ENCODE measurements at places on chromosomes 3 and 15.

GRCh38 chr3:62589078-62589477, 215.7 kb upstream of the FEZF2 start:
- H3K4me1 ChIP-seq = no peaks in the 10 kb centered on the region
- no peaks in the 10 kb centered on the region for H3K36me3 ChIP-seq
- H3K4me3 ChIP-seq = no peak overlapping the region
- no peaks in the 10 kb centered on the region for H3K27me3 ChIP-seq
- DNase-seq = no peak
- H3K27ac ChIP-seq = no peak overlapping the region

GRCh38 chr3:109460961-109461360, 123.6 kb upstream of the DPPA4 start:
- H3K27ac ChIP-seq = no peak overlapping the region
- H3K36me3 ChIP-seq = no peaks in the 10 kb centered on the region
- H3K27me3 ChIP-seq = no peaks in the 10 kb centered on the region
- no peak for DNase-seq
- H3K4me3 ChIP-seq = no peak overlapping the region
- H3K4me1 ChIP-seq = no peaks in the 10 kb centered on the region

GRCh38 chr3:14278799-14279625, 100.4 kb downstream of the LSM3 start:
- no peak overlapping the region for H3K4me3 ChIP-seq
- no peaks in the 10 kb centered on the region for H3K36me3 ChIP-seq
- H3K4me1 ChIP-seq = no peaks in the 10 kb centered on the region
- DNase-seq = no peak

- no peaks in the 10 kb centered on the region for H3K4me1 ChIP-seq
- H3K27me3 ChIP-seq = no peaks in the 10 kb centered on the region
- H3K36me3 ChIP-seq = peaks cover 41% of the 10 kb centered on the region
- no peak overlapping the region for H3K27ac ChIP-seq
- no peak for DNase-seq
Measured at GRCh38 chr15:89174476-89174875, 46.9 kb downstream of the RLBP1 start.

DNA sequence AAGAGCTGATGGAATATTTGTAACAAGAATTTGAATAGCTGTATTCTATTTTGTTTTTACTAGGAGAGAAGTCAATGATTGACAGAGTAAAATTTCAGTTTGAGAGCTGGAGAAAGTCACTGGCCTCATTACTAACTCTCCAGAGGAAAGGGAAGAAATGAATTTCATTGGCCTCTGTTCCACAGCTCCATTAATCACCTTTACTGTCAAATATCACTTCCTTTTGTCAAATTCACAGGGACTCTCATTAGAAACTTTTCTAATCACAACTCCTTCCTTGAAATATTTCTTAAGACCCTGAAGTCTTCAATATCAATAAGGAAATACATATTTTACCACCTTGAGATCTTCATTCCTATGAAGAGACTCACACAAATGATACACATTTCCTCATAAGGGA, 379.9 kb upstream of the RASGRP1 start:
- H3K27me3 ChIP-seq = no peaks in the 10 kb centered on the region
- no peak for DNase-seq
- no peaks in the 10 kb centered on the region for H3K4me1 ChIP-seq
- H3K27ac ChIP-seq = no peak overlapping the region
- H3K4me3 ChIP-seq = no peak overlapping the region

GRCh38 chr15:56568466-56569167, 103.7 kb upstream of the MNS1 start:
- H3K27ac ChIP-seq = no peak overlapping the region
- H3K4me1 ChIP-seq = no peaks in the 10 kb centered on the region
- H3K27me3 ChIP-seq = no peaks in the 10 kb centered on the region
- H3K4me3 ChIP-seq = no peak overlapping the region
- no peaks in the 10 kb centered on the region for H3K36me3 ChIP-seq
- DNase-seq = no peak

DNA sequence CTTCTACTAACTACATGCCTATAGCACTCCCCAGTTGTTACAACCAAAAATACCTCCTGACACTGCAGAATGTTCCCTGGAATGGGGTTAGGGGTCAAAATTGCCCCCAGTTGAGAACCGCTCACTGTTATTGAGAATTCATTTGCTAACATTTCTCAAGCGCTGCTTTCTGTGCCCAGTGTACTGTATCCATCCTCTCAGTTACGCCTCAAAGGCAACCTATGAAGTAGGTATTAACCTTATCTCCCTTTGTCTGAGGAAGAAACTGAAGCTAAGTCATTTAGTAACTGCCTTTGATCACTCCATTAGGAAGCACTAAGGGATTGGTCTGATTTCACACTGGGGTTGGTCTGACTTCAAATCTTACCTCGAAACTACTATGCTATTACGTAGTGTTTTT, 70.1 kb downstream of the CADPS start:
- H3K36me3 ChIP-seq = no peaks in the 10 kb centered on the region
- DNase-seq = no peak
- no peak overlapping the region for H3K4me3 ChIP-seq
- no peaks in the 10 kb centered on the region for H3K4me1 ChIP-seq

DNA sequence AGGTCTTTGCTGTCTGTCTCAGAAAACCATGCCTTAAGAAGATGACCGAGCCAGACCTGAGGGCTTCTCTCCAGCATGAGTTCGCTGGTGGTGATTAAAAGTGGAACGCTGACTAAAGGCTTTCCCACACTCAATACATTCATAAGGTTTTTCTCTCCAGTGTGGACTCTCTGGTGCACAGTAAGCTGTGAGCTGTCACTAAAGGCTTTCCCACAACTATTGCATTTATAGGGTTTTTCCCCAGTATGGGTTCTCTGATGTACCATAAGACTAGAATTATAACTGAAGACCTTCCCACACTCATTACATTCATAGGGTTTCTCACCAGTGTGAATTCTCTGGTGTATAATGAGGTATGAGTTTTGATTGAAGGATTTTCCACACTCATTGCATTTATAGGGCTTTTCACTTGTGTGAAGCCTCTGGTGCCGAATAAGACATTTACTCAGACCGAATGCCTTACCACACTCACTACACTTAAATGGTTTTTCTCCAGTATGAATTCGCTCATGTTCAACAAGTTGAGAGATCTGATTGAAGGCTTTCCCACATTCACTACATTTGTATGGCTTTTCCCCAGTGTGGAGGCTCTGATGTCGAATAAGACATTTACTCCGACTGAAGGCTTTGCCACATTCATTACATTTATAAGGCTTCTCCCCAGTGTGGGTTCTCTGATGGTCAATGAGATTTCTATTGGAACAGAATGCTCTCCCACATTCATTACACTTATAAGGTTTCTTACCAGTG, 21.9 kb upstream of the ZNF445 start:
- H3K27me3 ChIP-seq = no peaks in the 10 kb centered on the region
- DNase-seq = no peak
- peaks cover 13% of the 10 kb centered on the region for H3K36me3 ChIP-seq
- no peaks in the 10 kb centered on the region for H3K4me1 ChIP-seq

GRCh38 chr3:149339931-149340309, 6.5 kb upstream of the TM4SF18 start:
- H3K27ac ChIP-seq = no peak overlapping the region
- no peaks in the 10 kb centered on the region for H3K4me1 ChIP-seq
- no peak overlapping the region for H3K4me3 ChIP-seq

DNA sequence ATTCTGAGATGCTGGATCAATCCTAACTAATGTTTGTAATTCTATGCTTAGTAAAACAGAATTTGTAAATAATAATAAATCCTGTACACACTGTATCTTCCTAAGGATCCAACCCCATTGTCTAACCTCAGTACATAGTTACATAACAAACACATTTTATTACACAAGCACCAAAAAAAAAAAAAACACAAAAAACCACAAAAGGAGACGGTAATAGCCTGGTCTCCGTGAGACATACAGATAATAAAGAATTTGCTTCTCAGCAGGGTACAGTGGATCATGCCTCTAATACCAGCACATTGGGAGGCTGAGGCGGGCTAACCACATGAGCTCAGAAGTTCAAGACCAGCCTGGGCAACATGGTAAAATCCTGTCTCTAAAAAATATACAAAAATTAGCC, 558.7 kb downstream of the MAGI1 start:
- no peak overlapping the region for H3K4me3 ChIP-seq
- H3K36me3 ChIP-seq = no peaks in the 10 kb centered on the region
- H3K27ac ChIP-seq = no peak overlapping the region

GRCh38 chr15:96331144-96331944, 844 bp downstream of the NR2F2 start:
- H3K36me3 ChIP-seq = no peaks in the 10 kb centered on the region
- H3K4me1 ChIP-seq = peaks cover 3% of the 10 kb centered on the region
- no peak for DNase-seq
- no peak overlapping the region for H3K4me3 ChIP-seq

DNA sequence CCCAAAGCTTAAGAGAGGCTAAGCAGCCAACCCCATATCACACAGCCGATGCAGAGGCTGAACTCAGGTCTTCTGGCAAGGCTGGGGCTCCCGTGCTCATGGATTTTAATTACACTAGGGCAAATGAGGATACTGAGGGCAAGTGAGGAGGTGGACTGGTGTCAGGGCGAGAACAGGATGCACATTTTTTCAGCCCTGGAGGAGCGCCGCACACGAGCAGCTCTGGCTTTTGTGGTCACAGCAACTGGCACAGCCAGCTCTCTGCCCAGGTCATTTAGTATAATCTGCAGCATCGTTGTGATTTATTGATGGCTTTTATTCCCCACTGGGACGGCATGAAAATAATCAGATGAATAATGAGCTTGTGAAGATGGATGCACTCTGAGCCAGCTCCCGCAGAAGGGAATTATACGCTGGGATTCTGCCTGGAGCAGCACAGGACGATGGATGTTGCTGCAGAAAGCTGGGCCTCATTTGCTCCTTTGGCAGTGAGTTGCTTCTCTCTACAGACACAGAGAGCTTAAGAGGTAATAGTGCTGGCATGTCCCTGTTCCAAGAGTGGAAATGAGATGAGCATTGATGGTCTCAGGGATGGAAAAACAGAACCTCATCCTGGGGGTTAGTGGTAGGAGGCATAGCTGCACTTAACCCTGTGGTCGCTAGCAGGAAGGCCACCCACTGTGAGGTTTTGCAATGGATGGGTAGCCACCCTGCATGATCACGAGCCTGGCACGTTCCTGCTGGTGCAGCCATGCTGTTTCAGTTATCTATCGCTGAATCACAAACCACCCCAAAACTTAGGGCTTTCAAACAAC, 135.4 kb downstream of the UACA start:
- no peaks in the 10 kb centered on the region for H3K27me3 ChIP-seq
- peaks cover 8% of the 10 kb centered on the region for H3K4me1 ChIP-seq
- DNase-seq = no peak
- H3K4me3 ChIP-seq = no peak overlapping the region
- no peaks in the 10 kb centered on the region for H3K36me3 ChIP-seq

DNA sequence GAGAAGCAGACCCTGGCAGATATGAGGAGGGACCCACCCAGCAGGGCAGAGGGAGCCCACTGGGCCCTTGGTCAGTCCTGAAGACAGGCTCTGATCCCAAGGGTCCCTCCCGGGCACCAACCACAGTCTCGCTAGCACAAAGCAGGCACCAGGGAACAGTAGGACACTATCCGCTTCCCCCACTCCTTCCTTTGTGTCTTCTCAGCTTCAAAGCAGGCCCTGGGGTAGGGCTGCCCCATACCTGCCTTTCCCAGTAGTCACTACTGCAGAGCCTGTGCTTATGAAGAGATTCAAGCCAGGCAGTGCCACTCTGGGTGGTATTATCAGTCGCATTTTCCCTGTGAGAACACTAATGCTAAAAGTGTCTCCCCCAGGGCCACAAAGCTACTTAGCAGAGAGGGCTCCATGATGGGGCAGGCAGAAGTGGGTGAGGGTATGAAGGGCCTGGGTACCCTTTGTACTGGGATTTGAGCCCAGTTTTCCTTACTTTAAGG, 32.7 kb downstream of the SRPRB start:
- H3K27ac ChIP-seq = no peak overlapping the region
- no peaks in the 10 kb centered on the region for H3K36me3 ChIP-seq
- no peak overlapping the region for H3K4me3 ChIP-seq
- DNase-seq = no peak
- H3K27me3 ChIP-seq = no peaks in the 10 kb centered on the region

DNA sequence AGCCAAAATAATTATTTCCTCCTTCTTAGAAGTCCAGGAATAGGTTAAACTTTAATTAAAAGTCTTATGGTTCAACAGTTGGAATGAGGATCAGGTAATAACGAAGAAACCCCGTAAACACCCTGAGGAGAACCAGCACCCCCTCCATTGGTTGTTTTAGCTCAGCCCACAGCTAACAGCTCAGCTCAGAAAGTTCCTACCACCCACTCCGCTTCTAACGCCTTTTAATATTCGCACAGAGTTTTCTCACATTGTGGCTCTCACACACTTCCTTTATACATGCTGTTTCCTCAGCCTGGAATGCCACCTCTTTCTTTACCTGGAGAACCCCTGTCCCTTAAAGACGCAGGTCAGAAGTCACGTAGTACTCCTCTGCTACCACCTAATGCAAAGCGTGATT, 17.0 kb downstream of the CX3CR1 start:
- no peaks in the 10 kb centered on the region for H3K36me3 ChIP-seq
- no peak overlapping the region for H3K27ac ChIP-seq
- H3K27me3 ChIP-seq = no peaks in the 10 kb centered on the region
- H3K4me1 ChIP-seq = peaks cover 75% of the 10 kb centered on the region
- H3K4me3 ChIP-seq = no peak overlapping the region
- DNase-seq = no peak

DNA sequence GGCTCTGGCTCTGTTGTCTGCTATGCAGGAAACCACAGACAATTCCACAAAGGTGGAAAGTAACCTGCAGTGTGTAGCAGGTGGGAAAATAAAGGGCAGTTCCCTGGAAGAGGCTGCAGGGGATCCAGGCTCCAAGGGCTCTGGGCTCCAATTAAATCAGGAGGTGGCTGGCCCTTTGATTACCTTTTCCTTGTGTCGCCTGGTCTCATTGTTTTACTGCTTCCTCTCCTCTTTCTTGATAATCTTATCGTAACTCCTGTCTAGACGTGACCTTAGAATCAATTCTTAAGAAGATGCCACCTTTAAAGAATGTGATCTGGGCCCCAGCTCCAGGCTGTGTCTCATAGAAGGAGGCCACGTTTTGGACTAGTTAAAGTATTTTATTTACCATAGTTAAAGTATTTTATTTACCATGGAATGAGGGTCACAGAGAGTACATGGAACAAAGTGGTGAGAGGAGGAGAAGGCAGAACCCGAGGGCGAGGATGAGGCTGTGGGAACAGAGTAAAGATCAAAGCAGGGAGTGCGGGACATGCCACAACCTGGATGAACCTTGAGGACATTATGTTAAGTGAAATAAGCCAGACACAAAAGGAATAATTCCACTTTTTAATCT, 237.5 kb upstream of the STT3B start:
- DNase-seq = no peak
- H3K4me1 ChIP-seq = no peaks in the 10 kb centered on the region

DNA sequence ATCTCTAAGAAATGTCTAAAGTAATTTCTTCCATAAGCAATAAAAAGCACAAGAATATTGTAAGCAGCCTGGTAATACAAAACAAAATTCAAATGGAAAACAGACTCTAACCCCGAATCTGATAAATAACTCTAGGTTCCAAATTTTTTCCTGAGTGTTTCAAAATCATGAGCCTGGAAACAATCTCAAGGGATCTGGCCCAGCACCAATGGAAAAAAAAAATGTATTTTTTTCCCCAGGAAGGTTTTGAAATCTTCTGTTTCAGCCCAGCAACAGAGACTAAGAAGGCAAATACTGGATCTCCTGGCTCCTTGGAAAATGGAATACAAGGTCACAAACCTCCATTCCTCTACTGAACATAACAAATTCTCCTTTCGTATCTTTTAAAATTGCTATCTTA, 13.0 kb downstream of the TBC1D2B start:
- no peak overlapping the region for H3K27ac ChIP-seq
- H3K4me1 ChIP-seq = peaks cover 82% of the 10 kb centered on the region
- no peak overlapping the region for H3K4me3 ChIP-seq
- DNase-seq = no peak
- no peaks in the 10 kb centered on the region for H3K36me3 ChIP-seq

All from naive thymus-derived CD4-positive, alpha-beta T cell (primary cell).